NCI-H774 (cell line): ENCODE measurements at places on chromosomes 13 and 19.

- no peak for DNase-seq
These were observed 97.1 kb upstream of the IRS2 start for GRCh38 chr13:109883181-109884180.

DNA sequence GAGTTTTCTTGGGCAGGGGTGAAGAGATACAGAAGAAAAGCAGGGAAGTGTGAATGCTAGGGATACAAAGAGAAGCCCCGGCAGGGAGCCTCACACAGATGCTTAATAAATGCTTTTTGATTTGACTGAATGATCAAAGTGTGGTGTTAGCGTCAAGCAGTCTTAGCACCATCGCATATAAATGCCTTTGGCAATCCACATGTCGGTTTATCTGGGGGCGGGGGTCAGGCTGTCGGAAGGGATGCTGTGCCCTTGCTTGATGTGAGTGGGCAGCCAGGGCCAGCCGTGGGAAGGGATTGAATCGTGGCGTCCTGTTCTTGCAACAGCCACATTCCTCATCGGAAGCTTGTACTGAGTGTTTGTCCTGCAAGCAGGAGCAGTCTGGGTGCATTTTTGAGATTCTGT is 173.1 kb downstream of the LACC1 start:
- DNase-seq = no peak

DNA sequence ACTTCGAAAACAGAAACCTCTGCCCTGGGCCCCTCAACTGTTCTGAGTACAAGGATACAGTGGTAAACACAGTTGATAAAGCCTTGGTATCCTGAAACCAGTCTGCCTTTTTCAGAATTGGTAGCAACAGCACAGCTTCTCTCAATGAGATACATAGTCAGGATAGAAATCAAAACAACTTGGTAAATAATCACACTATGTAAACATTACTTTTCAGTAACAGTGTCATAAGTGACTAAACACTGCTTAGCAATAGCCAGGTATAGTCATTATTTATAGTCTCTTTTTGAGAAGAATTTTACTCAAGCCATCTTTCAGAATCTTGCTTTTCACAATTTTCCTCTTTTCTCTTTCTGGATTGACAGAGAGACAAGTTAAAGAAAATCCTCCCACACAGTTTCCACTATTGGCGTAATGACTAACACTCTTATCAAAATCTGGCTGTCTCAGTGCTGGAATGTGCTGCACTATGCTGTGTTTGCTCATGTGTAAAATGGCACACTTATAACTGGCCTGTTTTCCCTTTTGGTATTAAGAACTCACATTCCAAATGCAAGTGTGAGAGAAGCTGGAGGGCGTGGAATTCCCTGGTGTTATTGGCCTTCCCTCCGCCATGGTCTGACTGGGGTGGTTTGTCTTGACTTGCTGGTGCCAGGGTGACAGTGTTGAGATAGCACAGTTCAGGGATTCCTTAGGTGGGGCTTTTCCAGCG is 368.8 kb downstream of the TDRD3 start:
- no peak for DNase-seq

- DNase-seq = no peak
These were observed at the start of gene NTF4 for GRCh38 chr19:49064768-49065611. Gene NTF4, minus strand, starts transcription at chr19:49064818. Its CDS starts 2,821 bp downstream, at chr19:49061997.

GRCh38 chr19:11142528-11143171 is 12.9 kb downstream of the SPC24 start:
- DNase-seq = no peak

DNA sequence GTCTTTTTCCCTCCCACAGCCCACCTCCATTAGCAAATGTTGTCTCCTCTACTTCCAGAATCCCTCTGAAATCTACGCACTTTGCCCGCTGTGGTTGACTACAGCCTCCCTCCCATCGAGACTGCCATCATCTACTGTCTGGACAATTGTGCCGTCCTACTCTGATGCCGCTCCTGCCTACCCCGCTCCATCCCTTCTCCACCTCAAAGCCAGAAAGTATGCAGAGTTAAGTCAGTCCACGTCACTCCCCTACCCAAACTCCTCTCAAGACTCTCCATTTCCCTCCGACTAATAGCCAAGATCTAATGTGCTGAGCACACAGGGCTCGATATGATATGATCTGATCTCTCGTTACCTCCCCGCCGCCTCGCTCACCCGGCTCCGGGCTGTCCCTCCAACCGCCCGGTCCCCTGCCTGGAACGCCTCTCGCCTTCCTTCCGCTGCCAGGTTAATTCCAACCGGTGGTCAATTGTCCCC is 556 bp downstream of the CACTIN start:
- no peak for DNase-seq

- DNase-seq = no peak
These were observed 106.3 kb downstream of the ZAR1L start for GRCh38 chr13:32208860-32209259.

- no peak for DNase-seq
These were observed 16.9 kb downstream of the IZUMO4 start for GRCh38 chr19:2113439-2114211.

DNA sequence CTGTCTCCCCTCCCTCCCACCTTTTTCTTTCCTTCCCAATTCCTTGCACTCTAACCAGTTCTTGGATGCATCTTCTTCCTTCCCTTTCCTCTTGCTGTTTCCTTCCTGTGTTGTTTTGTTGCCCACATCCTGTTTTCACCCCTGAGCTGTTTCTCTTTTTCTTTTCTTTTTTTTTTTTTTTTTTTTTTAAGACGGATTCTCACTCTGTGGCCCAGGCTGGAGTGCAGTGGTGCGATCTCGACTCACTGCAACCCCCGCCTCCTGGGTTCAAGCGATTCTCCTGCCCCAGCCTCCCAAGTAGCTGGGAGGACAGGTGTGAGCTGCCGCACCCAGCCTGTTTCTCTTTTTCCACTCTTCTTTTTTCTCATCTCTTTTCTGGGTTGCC is 6.9 kb downstream of the MYADM start:
- DNase-seq = no peak

- DNase-seq = peak; percentile 36
These were observed 126.9 kb downstream of the SIPA1L3 start for GRCh38 chr19:38033658-38034491.

DNA sequence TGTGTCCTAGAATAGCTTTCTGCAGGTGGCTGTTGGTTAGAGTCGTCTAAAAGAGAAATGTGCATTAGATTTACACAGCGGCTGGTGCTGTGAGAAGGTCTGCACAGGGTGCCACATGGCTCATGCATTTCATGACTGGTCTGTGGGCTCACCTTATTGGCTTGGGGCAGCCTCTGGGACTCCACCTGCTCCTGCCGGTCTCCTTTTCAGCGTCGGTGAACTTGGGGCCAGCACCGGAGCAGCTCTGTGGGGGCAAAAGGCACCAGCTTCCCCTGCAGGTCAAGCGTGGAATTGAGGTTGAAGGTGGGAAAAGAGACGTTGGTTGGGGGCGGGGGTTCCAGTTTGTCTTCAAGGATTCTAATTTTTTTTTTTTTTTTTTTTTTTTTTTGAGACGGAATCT is 3.1 kb upstream of the PNMA8C start:
- DNase-seq = no peak

DNA sequence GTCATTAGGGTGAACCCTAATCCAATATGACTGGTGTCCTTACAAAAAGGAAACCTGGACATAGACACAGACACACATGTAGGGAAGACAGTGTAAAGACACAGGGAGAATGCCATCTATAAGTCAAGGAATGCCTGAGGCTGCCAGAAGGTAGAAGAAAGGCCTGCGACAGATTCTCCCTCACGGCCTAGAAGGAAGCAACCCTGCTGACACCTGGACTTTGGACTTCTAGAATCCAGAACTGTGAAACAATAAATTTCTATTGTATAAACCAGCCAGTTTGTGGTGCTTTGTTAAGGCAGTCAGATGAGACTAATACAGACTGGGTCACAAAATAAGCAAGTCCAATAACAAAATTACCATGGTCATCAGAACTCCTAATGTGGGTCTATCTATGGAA is 120.4 kb downstream of the ENOX1 start:
- DNase-seq = no peak

- DNase-seq = no peak
These were observed 44.7 kb upstream of the ZNF30 start for GRCh38 chr19:34881982-34882381.

DNA sequence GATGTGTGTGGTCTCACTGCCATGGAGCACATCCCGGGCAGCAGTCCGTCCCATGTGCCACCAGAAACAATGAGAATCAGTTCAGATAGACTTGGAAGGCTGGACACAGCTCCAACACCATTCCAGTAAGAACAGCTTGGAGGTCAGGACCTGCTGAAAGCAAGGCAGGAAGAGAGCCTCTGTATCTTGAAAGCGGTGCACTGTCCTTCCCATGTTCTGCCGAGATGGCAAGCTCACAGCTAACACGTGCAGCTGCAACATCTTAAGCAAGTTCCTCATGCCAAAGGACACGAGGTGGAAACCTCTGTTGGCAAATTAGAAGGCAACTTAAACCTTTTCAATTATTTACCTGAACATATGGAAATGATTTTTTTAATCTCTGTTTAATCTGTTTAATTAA is 175.4 kb downstream of the DLEU7 start:
- no peak for DNase-seq

DNA sequence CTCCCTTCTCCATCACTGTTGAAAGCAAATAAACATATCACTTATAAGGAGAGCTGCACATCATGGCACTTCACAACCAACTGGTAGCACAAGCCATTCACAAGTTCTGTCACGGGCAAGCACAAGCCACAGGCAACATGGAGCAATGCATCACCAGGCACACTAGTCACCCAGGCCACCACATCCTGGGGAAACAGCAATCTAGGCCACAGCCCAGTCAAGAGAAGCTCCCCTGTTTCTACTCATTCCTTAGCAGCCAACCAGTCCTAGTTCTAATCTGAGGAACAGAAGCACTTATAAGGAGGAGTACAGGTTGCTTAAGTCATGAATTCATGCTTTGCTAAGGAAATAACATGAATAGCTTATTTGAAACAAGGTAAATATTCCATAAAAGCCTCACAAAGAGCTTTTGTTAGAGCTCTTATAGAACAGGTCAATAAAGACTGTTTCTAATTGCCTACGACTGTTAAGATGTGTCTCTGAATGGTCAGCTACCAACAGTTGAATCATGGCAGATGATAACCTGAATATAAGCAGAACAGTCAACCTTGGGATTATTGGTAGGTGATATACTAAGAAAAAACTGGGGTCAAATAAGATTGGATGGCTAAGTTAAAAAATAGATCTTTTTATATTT is 169.0 kb downstream of the TBC1D4 start:
- no peak for DNase-seq

DNA sequence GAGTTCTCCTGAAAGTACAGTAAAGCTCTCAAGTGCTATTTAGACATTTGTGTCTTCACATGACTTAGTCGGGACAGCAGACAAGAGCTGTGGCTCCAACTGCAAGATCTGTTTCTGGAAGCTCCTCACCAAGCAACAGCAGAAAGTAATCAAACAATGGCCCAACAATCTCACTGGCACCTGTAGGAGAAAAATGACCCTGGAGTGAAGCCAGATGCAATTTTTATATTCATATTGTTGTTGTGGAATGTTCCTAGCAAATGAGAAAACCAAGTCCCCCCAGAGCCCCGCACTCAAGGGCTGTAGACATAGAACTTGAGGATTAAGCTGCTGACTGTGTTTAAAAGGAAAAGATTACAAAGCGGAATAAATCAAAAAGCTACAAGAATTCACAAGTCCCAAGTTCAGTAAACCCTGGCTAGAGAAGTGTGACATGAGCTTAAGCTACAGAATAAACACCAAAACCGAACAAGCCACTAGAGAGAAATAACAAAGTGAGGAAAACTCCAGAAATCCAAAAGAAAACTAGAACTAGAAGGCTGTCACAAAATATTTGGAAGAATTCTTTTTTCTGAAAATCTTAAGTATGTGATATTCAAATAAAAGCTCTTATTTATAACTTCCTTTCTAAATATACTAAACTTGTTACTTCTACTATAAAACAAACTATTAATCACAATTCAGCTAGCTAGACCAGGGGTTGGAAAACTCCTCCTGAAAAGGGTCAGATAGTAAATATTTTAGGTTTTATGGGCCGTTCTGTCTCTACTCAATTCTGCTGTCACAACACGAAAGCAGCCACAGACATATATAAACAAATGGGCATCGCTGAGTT is 454.5 kb downstream of the SUCLA2 start:
- DNase-seq = no peak

DNA sequence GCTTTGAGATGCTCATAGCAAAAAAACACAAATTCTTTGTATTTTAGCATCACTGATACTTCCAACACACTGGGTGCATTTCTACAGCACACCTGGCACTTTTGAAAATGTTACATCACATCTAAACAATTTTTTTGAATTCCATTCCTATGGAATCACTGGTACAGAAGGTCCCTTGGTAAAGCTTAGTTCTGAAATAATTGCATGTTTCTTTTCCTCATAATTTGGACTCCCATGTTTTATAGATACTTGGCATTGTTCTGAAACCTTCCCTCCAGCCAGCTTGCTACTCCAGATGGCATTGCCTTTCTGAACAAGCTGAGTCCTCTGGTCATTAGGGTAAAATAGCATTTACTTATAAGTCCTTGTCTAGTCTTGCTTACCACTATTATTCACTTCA is 481.3 kb upstream of the GPC6 start:
- no peak for DNase-seq

DNA sequence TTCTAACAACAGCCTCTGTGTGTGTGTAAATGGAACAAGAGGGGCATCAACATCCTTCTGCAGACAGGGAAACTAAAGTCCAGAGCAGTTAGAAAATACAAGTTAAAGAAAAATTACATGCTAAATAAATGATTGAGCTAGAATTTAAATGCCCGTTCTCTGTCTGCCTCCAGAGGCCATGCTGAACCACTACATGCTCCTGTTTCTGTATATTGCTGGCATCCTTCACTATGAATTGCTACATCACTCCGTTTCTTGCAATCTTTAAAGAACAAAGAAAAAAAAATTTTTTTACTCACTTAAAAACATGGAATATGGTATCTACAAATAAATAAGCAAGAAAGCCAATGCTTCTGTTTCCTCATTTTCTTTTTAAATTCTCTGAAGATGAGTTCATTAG is 47.9 kb downstream of the DCT start:
- no peak for DNase-seq

GRCh38 chr19:10831987-10832938 is 3.7 kb downstream of the TMED1 start:
- DNase-seq = no peak

- DNase-seq = no peak
These were observed 565.7 kb downstream of the EFNB2 start for GRCh38 chr13:105969761-105970160.
